ENCODE measurements at places on chromosomes 4 and X.

- DNase-seq, result no peak
These were observed 245.5 kb upstream of the TLL1 start for GRCh38 chr4:165627548-165627947.

- DNase-seq, result no peak
These were observed 43.9 kb downstream of the SPOCK3 start for GRCh38 chr4:167190379-167190778.

GRCh38 chr4:127103681-127104115 lies 529.1 kb upstream of the INTU start:
- no peak for DNase-seq

GRCh38 chr4:109275066-109275745 lies 27.3 kb downstream of the COL25A1 start:
- DNase-seq, result no peak

DNA sequence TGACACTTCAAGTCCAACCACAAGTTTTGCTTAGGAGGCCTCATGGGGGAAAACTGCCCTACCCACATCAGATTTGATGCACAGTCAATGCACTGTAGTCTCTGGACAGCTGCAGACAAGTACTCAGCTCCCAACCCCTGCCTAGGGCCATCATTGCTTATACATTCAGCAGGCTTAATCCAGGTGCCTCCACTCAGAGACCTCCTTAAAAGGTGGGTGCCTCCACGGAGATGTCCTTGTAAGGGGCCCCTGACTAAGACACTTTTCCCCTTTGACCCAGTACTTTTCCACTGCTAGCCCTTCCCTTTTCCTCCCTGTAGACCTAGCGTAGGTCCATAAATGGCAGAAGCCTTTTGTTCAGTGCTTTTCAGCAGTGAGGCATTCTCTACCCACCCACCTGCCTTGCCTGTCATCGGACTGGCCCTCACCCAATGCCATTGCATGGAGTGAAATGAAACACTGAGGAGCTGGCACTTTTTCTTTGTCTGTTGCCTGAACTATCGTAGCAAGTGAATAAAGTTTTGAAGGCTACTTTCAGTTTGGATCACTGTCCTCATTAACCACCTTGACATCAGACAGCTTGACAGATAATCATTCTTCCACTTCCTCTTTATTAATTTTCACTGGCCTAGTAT lies 23.8 kb upstream of the PLK4 start:
- no peak for DNase-seq

DNA sequence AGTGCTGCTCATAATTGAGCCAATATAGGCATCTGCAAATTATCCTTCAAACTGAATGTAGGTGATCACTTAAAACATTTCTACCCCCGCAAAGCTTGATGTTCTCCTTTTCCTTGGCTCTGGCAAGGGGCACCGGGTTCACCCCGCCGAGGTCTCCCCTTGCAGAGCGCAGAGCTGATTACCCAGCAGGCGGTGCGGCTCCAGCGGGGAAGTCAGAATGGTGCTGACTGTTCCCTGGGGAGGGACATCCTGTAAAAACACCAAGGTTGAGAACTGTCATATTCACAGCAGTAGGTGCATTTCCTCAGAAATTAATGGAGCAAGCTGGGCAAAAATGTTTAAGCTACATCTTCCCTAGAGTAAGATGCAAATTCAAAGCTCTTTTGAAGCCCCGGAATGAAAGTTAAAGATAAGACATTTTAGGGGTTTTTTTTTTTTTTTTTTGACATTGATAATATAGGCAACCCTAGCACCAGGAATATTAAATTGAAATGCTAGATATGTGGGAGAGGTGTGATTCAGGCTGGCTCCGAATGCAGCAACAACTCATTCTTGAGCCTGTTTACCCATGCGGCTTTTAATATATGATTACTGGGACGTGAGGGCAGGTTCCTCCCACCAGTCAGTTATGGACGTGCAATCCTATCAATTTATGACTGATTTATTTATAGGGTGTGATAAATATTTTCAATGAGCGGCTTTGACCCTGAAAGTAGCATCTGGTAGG lies 767.3 kb upstream of the TENM3 start:
- no peak for DNase-seq

DNA sequence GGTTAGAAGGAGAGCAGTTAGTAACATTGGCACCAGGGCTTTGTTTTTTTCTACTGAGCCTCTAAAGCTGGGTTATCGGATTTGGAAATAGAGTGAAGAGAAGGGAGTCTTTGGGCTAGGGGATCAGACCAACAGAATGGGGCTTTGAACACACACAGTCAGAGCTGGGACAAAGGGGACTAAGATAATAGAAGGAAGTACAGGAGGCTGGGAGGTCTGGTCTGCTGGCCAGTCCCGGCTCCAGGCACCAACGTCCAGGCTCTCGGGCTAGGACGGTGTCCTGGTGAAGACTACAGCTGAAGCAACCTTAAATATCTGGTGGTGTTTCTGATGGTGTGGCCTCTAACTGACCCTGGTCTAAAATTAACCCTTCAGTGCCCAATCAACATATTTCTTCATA lies 57.5 kb downstream of the HHIP start:
- no peak for DNase-seq

- DNase-seq, result no peak
These were observed 129.1 kb downstream of the COL4A6 start for GRCh38 chrX:108309144-108309543.

- DNase-seq, result no peak
These were observed 16.6 kb upstream of the UGT2B17 start for GRCh38 chr4:68592673-68593072.

GRCh38 chr4:163941221-163941905 lies 446.9 kb downstream of the TMA16 start:
- DNase-seq, result no peak

DNA sequence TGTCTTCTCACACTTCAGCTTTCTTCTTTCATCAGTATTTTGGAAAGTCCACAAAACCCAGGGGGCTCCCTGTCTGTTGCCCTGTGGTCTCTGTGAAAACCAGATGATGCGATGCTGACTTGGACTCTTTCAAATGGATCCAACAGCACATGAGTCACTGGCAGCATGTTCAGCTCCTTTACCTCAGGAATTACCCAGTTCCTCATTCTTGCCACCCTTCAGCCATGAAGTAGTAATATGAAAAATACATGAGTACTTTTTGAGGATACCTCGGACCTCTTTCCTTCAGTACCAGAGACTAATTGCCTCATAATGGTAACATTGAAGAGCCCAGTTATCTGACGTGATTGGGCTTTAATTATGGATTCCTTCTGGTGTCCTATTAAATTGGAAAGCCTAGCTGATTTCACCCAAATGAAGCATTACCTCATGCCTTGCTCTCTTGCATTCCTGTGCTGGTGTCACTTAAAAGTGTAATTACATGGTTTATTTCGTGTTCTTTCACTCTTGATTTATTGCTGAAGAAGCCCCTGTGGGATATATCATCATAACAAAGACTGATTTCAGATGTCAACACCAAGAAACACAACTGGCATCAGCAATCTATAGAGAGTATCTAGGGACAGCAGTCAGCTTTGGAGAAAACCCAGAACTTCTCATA lies 63.4 kb downstream of the NFKB1 start:
- no peak for DNase-seq

- peak; percentile 25 for DNase-seq
These were observed 103.7 kb downstream of the SORCS2 start for GRCh38 chr4:7295911-7296660.

DNA sequence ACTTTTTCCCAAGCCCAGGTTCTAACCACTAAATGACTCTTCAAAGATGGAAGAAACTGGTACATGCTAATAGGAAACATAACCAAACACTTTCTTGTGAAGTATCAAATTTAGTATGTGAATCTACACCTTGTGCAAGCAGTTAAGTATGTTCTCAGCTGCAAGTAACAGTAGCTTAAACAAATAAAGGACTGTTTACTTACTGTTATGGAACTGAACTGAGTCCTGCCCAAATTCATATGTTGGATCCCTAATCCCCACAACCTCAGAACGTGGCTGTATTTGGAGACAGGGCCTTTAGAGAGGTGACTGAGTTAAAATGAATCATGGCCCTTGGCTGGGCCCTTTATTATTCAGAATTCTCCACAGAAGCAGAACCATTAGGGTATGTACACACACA lies 178.7 kb downstream of the KDR start:
- DNase-seq, result no peak

- DNase-seq, result no peak
These were observed 27.6 kb downstream of the CLCN5 start for GRCh38 chrX:49949961-49950360.

DNA sequence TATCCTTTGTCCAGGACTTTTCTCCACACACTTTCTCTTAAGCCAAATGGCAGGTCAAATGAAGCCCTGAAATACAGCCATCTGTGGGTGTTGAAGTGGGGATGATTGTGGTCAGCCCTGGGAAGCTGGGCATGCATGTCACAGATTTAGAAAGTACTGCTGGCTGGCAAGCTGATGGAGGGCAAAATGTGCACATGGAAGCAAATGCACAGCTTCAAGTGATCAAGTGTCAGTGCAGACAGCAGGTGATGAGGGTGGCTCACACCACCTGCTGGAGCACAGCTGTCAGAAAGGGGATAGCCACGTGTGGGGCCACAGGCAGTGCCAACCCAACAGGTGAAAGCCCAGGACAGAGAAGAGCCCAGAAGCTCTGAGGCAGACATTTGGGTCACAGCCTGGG lies 40.3 kb upstream of the ATXN3L start:
- no peak for DNase-seq

- DNase-seq, result no peak
These were observed 68.6 kb upstream of the ADGRG2 start for GRCh38 chrX:19190902-19191301.

DNA sequence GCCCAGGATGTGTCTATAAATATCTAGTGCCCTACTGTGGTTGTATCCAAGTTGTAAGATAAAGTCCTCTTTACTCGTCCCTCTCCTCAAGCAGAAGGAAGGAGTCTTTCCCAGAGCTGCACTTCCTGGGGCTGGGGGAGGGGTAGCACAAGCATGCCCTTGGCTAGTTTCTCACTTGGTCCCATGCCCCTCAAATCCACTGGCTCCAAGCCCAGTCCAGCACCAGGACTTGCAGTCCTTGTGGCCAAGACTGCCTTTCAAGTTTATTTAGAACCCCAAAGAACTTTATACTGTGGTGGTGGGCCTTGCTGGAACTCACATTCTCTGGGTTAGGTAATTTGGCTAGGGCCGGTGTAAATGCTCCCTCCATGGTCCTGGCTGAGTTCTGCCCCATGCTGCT lies 43.2 kb upstream of the SLC10A4 start:
- no peak for DNase-seq

GRCh38 chr4:129578336-129578735 lies 482.4 kb downstream of the C4orf33 start:
- no peak for DNase-seq

DNA sequence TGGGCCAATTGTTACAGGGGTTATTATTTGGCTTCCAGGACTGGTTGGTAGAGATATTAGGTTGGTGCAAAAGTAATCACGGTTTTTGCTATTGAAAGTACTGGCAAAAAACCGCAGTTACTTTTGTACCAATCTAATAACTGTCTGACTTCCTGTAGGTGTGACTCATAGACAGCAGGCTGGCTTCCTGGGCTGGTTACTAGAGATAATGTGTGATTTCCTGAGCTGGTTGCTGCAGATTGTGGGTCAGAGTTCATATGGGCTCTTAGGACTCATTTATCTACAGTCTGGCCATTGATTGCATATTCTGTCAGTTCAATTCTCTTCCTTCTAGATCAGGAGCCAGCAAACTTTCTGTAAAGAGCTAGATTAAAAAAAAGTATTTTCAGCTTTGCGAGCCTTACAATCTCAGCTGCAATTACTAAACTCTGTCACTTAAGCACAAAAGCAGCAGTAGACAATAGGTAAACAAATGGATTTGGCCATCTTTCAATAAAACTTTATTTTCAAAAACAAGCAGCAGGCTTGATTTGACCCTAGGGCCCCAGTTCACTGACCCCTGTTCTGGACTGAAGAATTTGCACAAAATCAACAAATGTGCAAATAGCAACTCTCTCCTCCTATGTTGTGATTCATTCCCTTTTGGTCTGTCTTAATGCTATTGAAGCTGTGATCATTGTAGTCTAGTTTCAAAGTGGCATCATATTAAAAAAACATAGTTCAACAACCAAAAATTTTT lies 50.8 kb upstream of the BOD1L1 start:
- no peak for DNase-seq

- DNase-seq, result no peak
These were observed 2.4 kb upstream of the FGFBP2 start for GRCh38 chr4:15965325-15965724.
